ENCODE measurements at places on chromosomes 12 and 14.
A peak's percentile ranks its signal among the peaks of the same experiment; 100 is the strongest.

DNA sequence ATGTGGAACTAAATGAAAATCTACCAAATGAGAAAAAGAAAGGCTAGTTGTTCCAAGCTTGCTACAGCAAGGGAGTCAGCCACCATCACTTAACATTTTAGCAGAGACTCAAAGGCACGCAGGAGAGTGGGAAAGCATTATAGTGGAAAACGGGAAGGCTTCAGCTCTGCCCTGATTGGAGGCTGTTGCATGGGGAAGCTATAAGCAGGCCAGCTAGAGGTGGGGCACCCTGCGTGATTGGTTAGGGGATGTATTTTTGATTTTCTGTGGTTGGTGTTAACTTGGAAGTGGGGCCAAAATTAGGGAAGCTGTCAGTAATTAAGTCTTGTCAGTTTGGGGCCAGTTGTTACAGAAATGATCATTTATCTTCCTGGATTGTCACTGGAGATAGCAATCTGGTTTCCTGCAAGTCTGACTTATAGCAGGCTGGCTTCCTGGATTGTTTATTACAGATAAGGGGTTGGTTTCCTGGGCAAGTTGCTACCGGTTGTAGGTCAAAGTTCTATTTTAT lies 93.9 kb downstream of the FAR2 start:
- DNase-seq = no peak

DNA sequence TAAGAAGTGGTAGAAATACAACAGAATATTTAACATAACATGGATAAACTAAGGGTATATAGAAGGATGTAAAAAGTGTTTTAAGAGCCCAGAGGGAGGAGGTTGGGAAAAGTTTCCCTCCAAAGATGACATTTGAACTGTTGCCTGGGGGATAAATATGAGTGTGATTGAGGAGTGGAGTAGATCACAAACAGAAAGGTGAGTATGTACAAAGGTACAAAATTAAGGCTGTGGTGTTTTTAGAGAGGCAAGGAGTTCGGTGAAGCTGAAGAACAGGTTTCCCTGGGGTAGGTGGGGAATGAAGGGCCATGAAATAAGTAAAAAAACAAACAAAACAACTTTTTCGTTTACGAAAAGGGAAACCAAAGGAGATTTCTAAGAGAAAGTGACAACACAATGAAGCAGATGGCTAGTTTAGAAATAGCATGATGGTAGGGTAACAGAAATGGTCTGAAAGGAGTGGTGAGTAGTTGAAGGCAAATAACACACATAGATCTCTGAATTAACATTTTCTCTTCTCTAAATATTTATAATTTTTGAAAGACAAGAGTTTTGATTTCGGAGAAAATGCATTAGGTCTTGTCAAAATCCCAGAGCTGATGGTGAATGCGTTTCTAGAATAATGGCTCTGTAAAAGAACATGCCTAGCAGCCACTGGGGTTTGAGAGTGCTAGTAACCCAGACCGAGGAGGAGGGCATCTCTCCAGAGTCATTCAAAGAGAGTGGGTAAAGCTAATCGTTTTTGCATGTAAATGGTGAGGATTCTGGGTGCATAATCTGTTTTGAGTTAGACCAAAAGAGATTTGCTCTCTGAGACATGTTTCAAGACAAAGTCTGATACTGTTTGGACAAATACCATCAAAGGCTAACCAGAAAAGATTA lies 240.4 kb upstream of the DCN start:
- DNase-seq = no peak

GRCh38 chr12:31217356-31218130 lies 108.4 kb downstream of the SINHCAF start:
- DNase-seq = no peak

- no peak for DNase-seq
These were observed 48.9 kb downstream of the BDKRB1 start for GRCh38 chr14:96304956-96305355.

GRCh38 chr14:97798176-97798575 lies 1001.0 kb downstream of the VRK1 start:
- no peak for DNase-seq

GRCh38 chr12:132505105-132505851 lies 15.3 kb downstream of the FBRSL1 start:
- peak; percentile 62 for DNase-seq

- DNase-seq = no peak
These were observed 296.6 kb upstream of the KITLG start for GRCh38 chr12:88876857-88877256.

DNA sequence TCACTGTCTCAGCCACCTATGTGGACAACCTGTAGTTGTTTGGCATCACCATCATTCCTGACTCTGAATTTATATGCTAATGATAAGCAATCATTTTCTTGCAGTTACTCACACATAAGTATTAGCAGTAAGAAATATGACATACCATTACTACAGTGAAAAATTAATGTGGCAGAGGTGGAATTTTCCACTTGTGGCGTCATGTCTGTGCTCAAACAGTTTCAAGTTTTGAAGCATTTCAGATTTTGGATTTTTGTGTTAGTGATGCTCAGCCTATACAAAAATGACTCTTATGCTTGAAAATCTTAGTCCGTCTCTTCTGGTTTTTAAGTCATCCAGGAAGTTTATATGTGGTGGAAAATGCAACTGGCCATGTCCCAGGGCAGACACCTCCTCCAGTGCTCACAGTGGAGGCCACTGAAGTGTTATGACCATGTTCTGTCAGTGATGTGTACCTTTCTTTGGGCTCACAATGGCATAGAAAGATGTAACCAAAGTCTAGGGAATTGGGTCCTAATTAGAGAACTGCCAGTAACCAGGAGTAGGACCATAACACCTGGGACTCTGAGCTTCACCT lies 220.6 kb downstream of the SYT1 start:
- no peak for DNase-seq

DNA sequence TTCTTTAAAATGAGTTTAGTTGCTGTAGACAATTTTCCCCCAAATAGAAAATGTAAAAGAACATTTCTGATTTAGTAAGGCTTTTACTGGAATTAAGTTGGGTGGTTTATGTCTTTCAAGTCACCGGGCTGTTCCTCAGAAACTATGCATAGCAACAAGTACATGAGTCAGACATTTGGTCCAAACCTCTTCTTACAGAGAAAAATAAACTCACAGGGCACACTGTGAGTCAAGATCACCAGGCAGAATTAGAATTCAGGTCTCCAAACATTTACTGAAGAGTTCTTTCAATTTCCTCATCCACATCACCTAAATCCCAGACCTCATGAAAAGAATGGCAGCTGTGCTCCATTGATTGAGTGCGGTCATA lies 476.1 kb upstream of the SOX5 start:
- DNase-seq = no peak

GRCh38 chr12:11805043-11805442 lies 155.6 kb downstream of the ETV6 start:
- DNase-seq = no peak

DNA sequence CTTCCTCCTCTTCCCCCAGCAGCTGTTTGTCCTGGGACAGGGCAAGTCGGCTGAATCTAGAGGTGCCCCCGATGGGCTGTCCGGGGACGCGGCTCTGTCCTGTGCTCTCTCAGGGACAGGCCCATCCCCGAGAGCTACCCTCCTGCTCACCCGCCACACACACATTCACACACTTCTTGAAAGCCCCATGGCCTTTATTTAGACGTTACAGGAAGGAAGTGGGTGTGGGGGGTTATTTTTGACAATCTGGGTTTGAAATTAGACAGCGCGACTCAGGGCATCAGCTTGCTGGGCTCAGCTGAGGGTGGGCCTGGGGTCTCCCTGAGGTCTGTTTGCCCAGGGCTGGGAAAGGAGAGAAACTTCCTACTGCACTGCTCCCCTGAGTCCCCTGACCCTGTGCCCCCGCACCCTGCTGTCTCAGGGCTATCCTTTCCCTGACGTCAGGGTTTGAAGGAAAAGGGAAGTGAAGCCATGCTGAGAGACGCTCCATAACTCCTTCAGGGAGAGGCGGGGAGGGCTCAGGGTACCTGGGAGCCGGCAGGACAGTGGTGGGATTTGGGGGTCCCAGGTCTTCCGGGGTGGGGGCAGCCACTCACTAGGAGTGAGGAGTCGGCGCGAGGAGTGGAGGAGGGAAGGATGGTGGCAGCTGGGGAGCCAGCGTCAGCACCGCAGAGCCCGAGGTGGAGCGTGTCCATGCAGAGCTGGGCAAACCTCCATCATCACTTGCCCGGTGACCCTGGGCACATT lies 8.1 kb downstream of the PTPN6 start:
- DNase-seq = peak; percentile 58

DNA sequence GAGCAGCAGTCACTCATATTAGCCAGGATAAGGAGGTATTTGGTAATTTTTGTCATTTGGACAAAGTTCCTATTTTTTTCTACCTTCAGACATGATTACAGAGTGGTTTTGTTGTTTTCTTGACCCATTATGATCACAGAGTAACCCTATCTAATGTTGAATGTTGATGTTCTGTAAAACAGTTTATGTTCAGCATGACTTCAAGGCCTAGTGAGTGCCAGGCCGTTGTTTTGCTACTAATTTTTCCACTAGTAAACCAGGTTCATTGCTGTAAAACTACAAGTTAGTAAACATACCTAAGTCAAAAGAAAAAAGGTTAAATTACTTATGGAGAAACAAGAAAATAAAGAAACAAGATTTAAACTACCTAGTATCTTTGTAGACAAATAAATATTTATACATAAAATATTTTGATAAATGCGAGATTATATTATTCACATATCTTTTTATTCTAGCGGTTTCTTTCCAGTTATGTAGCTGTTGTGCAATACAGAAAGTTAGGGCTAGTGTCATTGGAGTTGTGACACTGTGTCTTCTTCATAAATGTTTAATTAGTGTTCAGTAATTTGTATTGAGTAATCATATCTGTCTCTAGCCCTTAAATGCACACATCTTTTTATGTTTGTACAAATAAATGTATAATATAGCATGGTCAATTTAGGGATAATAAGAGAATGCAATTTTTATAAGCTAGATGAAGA lies 16.5 kb downstream of the ETNK1 start:
- no peak for DNase-seq

GRCh38 chr14:65552724-65553123 lies 140.2 kb downstream of the FUT8 start:
- no peak for DNase-seq

GRCh38 chr12:47038270-47038748 lies 41.1 kb upstream of the PCED1B start:
- DNase-seq = no peak

- DNase-seq = no peak
These were observed 12.0 kb downstream of the TFCP2 start for GRCh38 chr12:51160814-51161459.

DNA sequence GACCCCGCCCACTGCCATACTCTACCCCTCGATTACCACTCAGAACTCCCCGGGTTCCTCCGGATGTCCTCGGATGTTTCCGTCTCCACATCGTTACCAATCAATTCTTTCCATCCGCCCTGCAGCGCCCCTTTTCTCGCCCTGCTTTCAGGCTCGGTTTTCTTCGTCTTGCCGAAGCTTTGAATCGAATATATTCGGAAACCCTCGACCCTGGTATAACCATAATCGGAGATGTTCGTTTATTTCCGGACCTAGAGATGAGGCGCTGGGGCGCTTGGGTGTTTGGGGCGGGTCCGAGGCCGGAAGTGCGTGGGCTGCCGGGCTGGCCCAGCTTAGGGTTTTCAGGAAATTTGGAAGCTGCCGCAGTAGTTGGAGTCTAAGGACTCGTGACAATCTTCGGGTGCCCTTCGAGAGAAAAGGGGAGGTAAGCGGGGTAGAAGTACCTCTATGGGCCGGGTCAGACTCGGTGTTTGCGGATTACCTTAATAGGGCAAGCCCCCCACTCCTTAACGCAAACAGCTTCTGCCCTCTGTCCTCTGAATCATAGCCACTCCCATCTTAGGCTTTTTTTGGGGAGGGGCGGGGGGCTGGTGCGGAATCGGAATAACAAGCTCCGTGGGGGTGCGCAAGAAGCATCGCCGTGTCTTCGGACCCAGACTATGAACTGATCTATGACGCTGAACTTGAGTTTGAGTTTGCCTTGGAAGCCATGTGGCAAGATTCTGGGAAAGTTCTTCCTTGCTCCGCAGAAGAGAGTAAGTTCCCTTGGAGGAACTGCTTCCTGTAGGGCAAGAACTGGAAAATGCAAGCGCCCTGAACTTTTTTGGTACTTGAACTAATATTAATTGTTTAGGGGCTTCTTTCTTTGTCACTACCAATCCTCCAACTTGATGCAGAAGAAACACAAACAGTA lies at the start of gene C14orf119:
Gene C14orf119 (plus strand): TSS at position 310 of the 913 bp plus-strand sequence. CDS start 2,154 bp downstream, outside the sequence.
- peak; percentile 96 for DNase-seq

DNA sequence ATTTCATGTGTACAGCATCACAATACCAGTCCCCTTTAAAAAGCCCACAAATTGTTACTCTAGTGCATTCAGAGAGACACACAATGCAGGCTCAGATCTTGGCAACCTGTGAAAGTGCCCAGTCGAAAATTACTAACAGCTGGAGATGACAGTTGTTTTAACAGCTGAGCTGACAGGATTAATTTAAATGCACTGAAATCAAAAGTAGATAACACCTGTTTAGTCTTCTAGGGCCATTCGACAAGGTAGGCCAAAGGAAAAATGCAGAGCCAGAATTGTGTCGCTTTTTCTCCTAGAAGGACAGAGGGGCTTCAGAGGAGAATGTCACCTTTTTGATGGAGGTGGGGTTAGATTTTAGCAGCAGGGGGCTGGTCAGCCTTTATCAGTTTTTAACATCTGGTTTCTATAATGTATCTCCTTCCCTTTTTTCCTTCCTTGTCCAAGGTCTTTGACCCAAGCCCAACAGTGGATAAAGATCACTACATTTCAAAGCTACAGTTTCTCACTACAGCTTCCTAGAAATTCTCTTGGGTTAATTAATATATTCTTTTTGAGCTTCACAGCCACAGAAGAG lies 139.1 kb downstream of the SOX5 start:
- no peak for DNase-seq

DNA sequence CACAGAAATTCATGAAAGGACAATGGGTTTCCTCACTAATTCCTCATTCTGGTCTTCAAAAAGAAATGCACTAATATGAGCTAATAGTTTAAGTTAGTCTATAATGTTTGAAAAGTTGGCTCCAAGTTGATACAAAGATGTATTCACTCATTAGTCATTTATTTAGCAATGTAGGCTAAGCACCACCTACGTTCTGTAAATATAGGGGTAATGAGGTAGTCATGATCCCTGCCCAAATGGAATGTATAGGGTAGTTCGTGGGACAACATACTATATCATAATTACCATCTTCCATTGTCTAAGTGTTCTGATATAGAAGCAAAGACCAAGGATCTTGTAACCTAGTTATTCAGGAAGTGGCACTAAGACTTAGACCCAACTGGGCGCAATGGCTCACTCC lies 86.5 kb downstream of the DIO2 start:
- DNase-seq = no peak

DNA sequence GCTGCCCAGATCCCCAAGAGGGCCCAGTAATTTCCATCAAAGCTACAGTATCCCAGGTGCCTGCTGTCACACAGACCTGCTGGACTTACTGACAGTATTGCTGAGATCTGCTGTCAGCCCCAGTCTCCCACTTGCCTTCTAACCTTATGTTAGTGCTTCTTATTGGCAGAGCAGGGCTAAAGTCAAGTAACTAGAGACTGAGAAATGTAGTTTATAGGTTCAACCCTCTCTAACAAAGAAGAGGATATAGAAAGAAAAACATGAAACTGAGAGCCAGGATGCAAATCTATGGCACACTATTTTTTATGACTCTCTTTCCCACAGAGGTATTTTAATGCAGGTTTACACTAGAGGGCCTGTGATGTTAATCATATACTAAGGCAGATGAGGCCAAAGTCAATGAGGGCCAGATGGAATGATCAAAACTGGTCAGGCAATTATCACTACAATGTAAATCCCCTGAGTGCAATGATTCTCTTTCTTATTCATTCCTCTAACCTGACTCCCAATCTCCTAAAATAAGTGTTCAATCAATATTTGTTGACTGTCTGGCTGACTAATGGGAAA lies 781.9 kb downstream of the VRK1 start:
- no peak for DNase-seq
